Neural crest cell (in vitro differentiated cells): ENCODE measurements at places on chromosomes 5 and 9.
A peak's percentile ranks its signal among the peaks of the same experiment; 100 is the strongest.

DNA sequence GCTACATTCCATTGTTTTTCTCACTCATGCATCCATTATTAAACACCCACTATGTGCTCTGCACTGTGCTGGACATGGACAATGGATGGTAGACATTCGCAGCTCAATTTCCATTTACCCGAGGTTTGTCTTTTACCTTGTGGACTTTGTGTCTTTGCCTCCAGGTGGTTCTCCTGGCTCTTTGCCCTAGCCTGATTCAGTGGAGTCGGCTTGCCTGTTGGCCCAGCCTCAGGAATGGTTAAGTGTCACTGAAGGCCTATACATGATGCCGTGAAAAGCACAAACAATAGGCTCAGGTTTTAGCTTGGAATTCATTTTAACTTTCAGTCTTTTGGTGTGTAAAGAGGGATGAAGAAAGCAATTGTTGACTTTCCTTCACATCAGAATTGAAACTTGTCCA is 16.5 kb upstream of the DMRT3 start:
- no peak for DNase-seq

- DNase-seq, result no peak
Observed at GRCh38 chr9:114484854-114485443, 20.3 kb downstream of the WHRN start.

GRCh38 chr5:60943624-60944023 is 1.2 kb downstream of the ERCC8 start:
- DNase-seq, result no peak

- no peak for DNase-seq
Observed at GRCh38 chr9:257957-258356, 43.3 kb downstream of the DOCK8 start.

- DNase-seq, result no peak
Observed at GRCh38 chr9:114077162-114077837, 800 bp downstream of the AMBP start.

GRCh38 chr5:137727623-137728022 is 8.3 kb downstream of the KLHL3 start:
- DNase-seq, result no peak

GRCh38 chr9:108569624-108570023 is 286.2 kb downstream of the ACTL7B start:
- DNase-seq, result no peak

- no peak for DNase-seq
Observed at GRCh38 chr9:122498883-122499288, 11.7 kb upstream of the OR1J2 start.

- no peak for DNase-seq
Observed at GRCh38 chr5:147621016-147621415, 111.1 kb upstream of the DPYSL3 start.

- DNase-seq, result no peak
Observed at GRCh38 chr9:137924169-137924568, 46.6 kb downstream of the CACNA1B start.

DNA sequence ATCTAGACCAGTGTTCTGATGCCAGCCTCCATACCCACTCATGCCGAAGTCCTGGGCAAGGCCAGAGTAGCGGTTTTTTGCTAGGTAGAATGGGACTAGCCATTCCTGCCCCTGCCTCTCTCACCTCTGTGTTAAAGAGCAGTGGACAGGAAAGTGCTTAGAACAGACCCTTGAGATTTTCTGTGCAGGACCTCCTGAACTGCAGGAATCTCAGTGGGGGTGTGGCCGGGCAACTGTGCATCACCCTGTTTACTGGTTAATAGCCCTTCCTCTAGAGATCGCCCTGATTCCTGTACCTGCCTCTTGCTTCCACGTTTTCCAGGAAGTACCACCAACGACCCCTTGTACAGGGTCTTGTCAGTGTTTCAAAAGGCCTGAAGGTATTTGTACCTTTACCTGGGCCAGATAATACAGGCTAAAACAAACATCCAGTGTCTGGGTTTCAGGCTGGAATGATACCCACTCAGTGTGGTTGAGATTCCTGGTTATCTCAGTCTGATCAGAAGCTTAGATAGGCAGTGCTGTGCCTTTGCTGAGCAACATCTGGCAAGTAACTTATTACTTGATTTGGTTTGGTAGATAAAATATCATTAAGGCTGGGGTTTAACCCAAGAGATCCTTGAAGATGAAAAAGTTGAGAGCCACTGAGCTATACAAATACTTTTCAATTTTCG is 65.9 kb downstream of the RGS3 start:
- no peak for DNase-seq

DNA sequence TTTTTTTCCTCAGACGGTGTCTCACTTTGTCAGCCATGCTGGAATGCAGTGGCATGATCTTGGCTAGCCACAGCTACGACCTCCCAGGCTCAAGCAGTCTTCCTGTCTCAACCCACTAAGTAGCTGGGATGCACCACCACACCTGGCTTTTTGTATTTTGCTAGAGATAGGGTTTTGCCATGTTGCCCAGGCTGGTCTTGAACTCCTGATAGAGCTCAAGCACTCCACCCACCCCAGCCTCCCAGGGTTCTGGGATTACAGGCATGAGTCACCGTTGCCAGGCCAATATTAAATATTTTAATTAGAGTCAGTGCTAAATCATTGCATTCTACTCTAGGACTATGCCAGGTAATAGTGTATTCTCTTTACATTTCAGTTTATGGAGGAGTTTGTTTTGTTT is 41.5 kb downstream of the UBE2R2 start:
- DNase-seq, result no peak

DNA sequence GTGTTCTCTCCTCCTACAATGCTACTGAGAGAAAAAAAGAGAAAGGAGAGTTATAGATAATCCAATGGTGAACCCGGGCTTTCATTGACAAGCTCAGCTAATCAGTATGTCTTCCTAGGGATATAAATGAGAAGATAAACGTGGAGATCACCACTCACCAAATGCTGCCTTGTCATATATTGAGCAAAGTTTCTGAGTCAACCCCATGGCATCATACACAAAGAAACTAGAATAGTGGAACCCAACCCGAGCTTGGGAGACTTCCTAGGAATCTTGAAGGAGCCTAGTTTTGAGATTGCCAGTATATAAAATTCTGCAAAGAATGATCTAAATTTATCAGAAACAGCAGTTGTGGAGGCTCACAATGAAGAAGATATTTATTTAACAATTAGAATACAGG is 47.8 kb downstream of the PTPN3 start:
- DNase-seq, result no peak

DNA sequence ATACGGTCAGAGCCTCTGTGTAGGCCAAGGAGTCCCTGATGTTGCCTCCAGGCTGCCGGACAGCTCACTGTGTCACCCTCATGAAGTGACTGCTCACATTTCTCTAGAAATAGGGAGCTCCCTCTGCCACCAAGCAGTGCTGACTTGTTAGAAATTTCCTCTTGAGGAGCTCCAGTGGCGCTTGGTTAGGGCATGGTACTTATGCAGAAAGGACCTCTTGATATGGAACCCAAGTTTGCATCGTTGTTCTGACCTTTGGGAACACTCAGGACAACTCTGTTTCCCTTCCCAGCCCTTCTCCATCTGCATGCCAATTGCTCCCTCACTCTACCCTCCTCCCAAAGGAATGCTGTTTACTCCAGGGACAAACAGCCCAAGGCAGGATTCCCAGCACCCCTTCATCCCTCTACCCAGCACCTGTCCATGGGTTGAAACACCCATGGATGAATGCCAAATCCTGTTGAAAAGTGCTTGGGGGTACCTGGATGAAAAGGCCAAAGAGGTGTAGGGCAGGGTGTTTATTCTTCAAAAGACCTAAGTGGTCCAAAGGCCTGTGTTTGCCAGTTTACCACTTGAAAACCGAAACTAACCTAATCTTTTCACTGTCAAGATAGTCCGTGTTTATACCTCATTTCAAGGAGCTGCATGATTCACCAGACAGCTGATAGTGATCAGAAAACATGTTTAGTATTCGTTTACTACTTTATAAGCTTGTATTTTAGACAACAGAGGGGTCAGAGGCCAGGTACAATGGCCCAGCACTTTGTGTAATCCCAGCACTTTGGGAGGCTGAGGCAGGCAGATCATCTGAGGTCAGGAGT is 51.1 kb downstream of the KLF4 start:
- DNase-seq, result no peak

DNA sequence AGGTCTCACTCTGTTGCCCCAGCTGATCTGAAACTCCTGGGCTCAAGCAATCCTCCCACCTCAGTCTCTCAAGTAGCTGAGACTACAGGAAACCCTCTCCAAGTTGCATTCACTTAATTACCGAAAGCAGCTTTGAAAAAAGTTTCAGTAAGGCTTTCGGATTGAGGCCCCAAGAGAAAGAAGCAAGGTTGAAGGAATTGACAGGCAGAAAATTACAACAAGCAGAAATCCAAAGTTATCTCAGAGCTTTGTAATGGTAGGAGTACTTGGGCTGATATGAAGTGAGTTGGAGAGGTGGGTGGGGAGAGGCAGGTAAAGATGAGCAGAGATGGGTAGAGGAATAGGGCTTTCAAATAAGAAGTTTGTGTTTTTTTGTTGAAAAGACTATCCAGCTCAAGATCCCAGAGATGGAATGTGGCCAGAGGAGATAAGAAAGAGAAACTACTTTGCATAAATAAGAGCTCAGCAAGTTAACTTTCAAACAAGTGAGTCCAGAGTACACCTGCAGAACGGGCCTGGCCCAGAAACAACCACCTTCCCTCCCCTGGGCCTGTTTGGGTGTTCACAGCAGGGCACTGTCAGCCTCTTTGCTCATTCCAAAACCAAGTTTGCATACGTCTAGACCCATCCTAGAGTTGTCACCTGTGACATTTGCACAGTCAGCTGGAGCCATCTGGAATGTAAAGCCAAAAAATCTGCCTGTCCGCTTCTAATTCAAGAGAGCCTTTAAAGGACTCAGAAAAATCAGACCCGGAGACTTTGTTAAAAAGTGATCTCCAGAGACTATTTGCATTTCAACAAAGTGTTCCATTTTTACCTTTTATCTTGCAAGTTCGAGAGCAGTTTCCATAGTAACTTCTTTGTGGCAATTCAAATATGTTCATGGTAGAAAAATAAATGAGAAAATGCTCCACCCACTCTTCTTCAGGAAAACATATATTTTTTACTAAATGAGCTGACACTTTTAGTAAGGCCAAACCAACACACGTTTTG is 2.2 kb upstream of the CLINT1 start:
- DNase-seq, result no peak

DNA sequence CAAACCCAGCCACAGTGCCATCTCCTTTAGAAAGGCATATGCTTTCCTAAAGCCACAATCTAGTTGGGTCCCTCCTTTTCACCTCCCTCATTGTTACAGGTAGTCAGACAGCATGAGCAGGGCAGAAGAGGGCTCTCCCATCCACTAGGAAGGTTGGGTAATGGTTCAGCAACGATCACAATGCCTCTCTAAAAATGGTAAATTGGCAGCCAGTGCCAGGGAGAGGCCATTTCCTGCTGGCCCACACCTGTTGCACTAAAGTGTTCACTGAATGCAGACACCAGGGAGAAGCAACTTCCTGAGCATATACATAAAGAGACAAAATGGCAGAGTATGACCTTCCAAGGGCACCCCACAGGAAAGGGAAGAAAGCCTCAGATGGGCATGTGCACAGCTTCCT is 31.3 kb upstream of the DAP start:
- DNase-seq, result no peak

DNA sequence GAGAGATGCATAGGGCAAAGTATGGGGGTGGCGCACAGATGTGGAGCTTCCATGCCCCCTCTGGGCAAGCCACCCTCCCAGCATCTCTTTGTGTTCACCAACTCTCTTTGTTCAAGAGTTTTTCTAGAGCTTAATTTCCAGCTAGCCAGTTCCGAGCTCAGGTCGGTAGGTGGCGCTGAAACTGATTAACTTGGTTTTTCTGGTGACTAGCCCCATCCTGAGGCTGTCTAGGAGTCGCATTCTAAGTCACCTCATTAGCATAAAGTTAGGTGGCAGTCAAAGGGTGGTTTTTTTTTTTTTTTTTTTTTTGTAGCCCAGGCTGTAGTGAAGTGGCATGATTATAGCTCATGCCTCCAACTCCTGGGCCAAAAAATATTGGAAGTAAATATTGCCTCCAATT is 476.4 kb downstream of the KDM4C start:
- peak; percentile 36 for DNase-seq

DNA sequence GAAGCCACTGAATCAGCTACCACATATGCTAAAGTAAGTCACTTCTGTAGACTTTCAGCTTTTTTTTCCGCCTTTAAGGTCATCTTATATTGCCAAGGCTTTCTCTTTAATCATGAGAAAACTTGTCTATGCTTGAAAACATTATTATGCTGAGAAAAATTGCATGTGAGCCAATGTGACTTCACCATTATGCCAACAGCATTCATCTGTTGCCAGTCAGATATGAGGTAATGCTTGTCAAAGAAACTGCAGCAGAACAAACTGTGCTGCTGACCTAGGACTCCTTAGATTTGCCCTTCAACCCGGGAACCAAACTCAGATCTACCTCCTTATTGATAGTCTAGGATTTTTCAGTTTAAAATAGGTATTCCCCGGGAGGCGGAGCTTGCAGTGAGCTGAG is 34.3 kb downstream of the SLC44A1 start:
- DNase-seq, result no peak

DNA sequence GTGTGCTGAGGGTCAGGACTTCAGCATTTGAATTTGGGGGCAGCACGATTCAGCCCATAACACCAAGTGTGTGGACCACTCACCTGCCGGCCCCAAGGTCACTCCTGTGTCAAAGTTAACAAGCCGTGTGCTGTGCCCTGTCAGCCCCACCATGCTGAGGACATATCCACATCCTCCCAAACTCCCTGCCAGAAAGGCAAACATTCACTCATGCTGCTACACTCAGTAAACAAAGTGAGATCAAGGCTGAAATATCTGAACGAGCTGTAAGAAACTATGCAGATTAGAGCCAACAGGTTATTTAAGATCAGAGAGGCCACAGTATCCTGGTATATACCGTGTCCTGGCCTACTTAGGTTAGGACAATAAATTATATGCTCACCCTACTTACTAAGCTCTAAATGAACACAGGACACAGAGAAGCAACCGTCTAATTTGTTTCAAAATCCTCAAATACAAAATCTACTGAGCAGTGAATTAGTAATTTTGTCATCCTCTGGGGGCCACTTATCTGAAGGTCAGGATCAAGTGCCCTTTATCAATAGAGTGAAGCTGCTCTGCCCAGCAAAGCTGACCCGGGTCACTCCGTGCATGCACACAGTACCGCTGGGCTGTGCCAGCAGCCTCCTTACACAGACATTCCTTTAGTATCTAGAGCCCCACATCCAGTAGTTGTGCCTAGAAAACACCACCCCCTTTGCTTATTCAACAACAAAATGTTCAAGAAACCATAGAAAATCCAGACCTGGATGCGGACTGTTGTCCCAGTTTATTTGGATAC is 28.2 kb downstream of the RETREG1 start:
- DNase-seq, result no peak
